KBM-7 (cell line): ENCODE measurements at places on chromosomes 1 and 21.
A peak's percentile ranks its signal among the peaks of the same experiment; 100 is the strongest.

GRCh38 chr1:203690730-203691129 is 64.1 kb downstream of the ATP2B4 start:
- DNase-seq = no peak

DNA sequence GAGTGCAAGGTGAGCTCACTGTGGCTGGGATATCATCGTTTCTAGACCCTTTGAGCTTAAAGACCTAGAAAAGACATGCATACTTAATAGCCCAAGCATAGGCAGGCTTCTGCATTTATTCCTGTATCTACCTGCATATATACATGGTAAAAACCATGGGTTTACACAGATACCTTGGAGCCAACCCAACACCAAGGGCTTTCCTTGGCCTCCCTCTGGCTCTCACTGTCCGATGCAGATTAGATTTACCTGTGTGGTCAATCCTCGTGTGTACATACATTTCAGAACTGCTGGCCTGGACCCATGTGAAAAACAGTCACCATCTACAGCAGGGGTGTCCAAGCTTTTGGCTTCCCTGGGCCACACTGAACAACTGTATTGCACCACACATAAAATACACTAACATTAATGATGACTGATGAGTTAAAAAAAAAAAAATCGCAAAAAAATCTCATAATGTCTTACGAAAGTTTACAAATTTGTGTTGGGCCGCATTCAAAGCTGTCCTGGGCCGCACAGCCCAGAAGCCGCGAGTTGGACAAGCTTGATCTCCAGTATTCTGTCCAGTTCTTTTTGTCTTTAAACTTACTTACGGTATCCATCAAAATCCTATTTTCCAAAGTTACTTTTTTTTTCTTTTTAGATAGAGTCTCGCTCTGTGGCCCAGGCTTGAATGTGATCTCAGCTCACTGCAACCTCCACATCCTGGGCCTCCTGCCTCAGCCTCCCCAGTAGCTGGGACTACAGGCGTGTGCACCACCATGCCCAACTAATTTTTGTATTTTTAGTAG is 43.5 kb downstream of the WDR4 start:
- no peak for DNase-seq

GRCh38 chr1:25559031-25559430 is 15.6 kb downstream of the LDLRAP1 start:
- no peak for DNase-seq

GRCh38 chr1:94796266-94796665 is 23.9 kb upstream of the SLC44A3 start:
- DNase-seq = no peak

GRCh38 chr1:178122283-178122682 is 28.4 kb downstream of the RASAL2 start:
- DNase-seq = no peak

DNA sequence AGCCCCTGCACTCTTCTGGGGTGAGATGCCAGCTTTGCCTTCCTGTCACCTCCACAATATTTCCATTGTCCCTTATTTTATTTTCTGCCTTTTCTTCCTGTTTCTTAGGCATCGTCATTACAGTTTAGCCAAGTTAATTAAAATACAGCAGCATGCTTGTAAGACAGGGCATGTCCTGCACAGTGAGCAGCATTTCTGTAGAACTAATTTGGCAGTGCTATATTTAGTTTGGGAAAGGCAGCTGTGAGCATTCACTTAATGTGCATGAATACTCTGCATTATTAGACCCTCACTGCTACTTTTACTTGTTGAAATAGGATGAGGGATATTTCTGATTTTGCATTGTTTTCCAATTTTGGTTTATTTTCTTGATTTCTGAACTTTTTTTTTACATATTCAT is 133.3 kb downstream of the KCNK2 start:
- no peak for DNase-seq

GRCh38 chr21:14706712-14707510 is 160.8 kb upstream of the SAMSN1 start:
- no peak for DNase-seq

DNA sequence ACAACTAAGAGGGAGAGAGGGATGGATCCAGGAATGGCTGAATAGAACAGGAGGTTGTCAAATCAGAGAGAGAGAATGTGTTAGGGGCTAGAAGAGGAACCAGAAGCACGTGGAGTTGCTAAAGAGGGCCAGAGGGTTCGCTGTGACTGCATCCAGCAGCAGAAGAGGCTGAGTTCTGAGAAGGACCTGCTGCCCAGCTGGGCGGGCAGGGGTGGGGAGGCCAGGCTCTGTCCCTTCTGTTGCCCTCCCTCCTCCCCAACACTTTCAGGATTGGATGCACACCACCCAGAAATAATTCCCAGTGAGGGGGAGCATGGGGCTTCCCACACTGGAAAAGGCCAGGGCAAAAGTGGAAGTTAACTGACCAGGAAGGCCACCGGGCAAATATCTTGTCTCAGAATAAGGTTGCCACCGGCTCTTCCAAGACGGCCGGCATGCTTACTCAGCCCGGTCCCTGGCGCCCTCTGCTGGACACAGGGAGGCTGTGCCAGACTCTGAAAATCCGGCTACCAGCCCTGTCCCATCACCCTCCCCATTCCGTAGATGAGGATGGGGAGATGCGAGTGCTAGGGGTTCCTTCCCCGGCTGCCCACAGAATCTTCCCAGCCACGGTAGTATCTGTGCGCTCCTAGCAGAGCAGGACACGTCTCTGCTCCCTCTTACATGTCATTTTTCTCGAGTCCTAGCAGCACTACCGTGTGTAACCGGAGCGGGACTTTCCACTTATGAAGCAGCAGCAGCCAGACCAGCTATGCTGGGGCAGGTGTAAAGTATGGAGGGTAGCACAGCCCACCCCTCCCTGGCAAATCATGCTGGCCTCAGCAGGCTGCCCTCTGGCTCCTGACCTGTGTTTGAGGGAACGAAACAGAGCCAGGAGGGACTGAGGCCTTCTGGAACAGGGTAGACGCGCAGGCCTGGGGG is 46.8 kb upstream of the A3GALT2 start:
- peak; percentile 81 for DNase-seq

DNA sequence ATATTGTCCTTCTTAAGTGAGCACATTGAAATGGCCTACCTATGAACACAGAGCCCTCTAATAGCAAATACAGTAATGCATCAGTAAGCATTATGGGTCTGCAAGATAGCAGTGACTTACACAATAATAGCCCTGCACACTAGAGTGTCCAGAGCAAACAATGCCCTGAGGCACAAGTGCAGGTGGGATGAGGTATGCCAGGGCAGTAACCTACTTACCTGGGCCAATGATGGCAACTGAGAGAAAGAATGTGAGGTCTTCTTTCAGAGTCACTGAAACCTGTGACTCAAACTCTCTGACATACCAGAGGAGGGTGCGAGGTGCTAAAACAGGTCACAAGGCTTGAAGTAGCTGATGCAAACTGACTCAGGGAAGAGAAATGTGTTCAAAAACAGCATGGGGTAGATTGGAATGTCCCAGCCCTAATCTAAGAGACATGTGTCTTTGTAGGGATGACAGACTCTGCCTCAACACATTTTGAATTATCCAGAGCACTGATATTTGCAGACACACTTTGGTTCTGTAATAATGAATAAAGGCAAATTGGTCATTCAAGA is 168.5 kb upstream of the RUNX1 start:
- DNase-seq = no peak

- DNase-seq = no peak
Measured at GRCh38 chr1:31691446-31691845, 12.4 kb downstream of the COL16A1 start.

GRCh38 chr1:10841118-10841517 is 44.7 kb upstream of the CASZ1 start:
- no peak for DNase-seq

GRCh38 chr1:191350938-191351337 is 807.3 kb upstream of the RGS18 start:
- no peak for DNase-seq

DNA sequence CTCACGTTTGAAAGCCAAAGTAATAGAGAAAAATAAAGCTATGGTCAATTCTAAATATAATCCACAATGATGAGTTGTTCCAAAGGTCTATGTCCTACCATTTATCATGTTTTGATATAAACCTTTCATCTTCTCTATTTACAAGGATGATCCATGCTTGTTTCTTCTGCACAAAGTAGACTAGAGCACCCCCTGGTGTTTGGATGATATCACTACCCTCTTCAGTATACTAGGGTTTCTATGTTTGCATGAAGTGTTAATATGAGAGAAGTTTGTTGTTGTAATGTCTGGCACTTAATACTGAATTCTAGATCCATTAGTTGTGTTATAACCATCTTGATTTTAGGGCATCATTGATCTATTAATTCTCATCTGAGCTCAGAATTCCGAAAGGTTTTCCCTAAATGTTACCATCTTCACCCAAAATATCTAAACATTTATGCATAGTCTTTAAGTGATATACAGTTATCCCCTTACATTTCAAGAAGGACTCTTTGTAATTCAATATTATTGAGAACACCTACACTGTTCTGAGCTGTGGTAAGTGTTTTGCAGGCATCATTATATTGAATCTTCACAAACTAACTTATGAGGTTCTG is 21.1 kb downstream of the CLDN8 start:
- peak; percentile 36 for DNase-seq

- peak; percentile 87 for DNase-seq
Measured at GRCh38 chr1:906600-907420, 16.9 kb upstream of the SAMD11 start.

DNA sequence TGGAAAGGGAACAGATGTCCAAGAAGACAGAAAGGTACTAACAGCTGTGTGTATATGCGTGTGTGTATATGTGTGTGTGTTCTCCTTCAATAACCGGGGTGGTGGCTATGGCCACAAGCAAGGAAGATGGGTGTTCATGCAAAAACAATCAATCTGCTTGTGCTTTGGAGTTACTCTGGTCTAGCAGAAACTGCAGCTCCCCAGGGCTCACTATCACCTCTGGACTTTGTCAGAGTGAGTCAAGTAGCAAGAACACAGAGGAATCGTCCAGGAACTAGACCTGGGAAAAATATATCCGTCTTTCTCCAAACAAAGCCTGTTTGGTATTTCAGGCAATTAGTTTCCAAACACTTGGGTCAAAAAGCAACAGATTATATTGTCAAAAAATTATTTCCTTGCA is 68.6 kb downstream of the GNG12 start:
- DNase-seq = no peak

GRCh38 chr1:98870959-98871903 is 133.4 kb downstream of the PLPPR5 start:
- peak; percentile 89 for DNase-seq

DNA sequence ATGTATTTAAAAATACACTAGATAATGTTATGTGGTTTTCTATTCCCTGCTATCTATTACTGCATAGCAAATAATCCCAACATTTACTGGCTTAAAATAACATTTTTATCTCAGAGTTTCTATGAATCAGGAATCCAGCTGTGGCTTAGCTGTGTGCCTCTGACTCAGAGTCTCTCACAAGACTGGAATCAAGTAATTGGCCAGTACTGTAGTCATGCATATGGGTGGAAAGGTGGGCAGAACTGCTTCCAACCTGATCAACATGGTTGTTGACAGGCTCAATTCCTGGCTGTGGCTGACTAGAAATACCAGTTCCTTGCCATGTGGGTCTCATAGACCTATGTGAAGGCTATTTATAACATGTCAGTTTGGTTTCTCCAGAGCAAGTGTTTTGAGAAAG is 131.8 kb downstream of the PDE4B start:
- no peak for DNase-seq

GRCh38 chr21:40658311-40658710 is 188.6 kb downstream of the DSCAM start:
- DNase-seq = no peak

- no peak for DNase-seq
Measured at GRCh38 chr1:114982251-114982650, 47.4 kb upstream of the TSHB start.

DNA sequence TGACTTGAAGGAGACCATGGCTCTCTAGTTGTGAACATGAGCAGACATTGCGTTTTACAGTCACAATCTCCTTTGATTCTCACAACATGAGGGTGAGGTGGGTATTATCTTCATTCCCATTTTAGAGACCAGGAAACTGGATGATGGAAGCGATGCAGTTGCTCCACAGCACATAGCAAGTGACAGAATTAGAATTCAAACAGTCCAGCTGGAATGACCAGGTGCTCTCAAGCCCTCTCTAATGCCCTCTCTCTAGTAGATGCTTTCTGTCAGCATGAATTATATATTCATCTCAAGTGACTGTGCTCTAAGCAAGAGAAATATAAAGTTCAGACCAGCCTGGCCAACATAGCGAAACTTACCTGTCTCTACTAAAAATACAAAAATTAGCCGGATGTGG is 9.8 kb upstream of the KIF1B start:
- no peak for DNase-seq

DNA sequence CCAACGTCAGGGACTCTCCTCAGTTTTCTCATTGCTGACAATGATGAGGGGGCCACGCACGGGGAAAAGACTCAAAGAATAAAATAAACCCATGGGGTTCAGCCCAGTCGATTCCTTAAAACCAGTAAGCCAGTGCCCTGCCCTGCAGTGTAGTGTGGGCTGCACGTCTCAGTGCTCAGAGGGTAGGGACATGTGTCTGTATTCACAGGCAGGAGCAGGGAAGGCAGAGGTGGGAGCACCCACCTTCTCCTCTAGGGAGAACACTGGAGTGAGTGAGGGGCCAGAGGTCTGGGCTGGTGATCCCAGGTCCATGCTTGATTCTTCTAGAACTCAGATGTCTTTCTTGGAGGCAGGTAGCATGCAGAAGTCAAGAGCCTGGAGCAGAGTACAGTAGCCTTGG is 303.6 kb downstream of the MATN1 start:
- no peak for DNase-seq

GRCh38 chr1:189405419-189405818 is 1072.2 kb downstream of the BRINP3 start:
- no peak for DNase-seq

- peak; percentile 46 for DNase-seq
Measured at GRCh38 chr1:38834221-38834782, 25.3 kb downstream of the RRAGC start.

DNA sequence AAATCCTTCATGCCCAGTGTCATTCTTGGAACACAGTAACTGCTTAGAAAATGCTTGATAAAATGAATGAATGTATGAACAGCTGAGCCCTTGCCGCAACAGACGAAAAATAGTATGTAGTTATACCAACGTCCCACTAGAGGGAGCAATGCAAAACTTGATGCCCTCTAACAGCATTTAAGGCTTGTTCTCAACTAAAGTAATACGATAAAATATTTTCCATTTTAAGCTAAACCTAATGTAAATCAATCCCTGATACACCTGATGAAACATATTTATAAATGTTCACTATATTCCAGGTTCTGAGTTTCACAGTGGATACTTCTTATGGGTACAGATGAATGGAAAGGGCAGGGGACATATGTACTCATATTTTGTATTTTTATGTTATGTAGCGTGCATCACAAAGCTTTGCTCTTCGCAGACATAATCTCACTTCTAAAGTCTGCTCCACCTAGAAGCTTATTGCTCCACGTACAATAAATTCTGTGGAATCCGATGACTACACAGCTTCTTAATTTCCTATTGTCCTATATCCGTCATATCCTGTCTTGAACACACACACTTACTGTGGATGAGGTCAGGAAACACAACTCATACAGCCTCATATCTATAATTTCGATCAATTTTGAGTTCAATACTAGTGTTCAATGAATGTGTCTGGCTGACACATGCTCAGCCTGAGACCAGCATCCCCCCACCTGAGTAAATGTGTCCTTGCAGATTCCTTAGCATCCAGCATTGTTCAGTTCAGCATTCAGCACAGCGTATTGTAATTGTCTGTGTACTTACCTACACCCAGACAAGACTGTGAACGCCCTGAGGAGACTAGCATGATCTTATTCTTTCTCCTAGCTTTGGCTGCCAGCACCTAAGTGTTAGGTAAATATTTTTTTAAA is 4.4 kb upstream of the UTP25 start:
- peak; percentile 70 for DNase-seq

- DNase-seq = no peak
Measured at GRCh38 chr1:217599154-217599553, 31.7 kb downstream of the GPATCH2 start.
